ENCODE measurements at places on chromosomes 3 and 15.

- DNase-seq = no peak
These were observed 3.5 kb downstream of the PLXND1 start for GRCh38 chr3:129602730-129603560.

DNA sequence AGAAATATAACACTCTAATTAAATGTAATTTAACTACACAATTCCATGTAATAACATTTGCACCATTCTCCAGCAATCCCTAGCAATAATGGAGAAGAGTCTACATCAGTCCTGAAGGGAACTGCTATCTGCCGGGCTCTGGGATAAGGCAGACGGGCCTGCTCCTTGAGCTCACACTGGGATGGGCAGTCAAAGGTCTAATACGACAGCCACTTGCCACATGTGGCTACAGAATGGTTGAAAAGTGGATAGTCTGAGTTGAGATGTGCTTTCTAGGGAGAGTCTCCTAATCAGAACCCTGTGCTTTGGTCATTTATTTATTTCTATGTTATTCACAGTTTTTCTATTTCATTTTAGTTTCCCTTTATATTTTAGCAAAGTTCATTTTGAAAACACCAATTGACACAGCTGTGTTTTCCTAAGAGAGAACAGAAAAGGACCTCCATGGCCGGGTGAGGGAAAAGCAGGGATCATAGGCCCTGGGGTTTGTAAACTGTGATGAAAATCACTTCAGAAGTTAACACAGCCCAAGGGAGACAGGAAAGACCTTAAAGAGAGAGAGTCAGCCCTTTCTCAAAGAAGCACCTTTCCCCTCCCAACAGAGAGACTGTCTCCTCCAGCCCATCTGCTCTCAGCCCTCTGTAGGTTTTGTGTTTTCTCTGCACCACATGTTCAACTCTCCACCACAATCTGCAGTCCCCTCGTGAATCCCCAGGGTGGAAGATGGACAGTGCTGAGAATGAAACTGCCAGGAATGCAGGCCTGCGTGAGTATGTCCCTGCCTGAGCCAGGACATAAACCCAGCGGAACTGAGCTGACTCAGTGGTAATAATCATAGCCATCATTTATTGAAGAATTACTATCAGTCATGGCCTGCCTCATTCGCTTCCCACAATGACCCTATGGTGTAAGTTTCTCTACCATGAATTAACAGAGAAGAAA lies 11.6 kb downstream of the FSIP1 start:
- DNase-seq = no peak

DNA sequence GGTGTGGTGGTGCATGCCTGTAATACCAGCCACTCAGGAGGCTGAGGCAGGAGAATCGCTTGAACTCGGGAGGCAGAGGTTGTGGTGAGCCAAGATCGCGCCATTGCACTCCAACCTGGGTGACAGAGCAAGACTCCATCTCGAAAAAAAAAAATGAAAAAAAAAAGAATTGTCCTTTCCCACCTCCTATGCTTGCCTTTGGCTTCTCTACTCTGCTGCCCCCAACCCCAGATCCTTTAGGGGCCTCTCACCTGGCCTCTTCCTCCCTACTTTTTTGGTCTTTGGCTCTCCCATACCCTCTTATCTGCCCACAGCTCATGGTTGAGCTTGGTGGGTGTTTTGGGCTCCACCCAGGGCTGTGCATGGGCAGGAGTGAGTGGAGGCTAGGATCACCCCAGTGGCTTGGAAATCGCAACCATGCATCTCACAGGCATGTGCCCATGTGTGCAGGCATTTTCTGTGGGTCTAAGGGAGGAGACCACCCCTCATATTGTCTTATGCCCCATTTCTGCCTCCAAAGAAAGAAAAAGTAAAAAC lies 2.1 kb upstream of the SHISA5 start:
- DNase-seq = no peak

DNA sequence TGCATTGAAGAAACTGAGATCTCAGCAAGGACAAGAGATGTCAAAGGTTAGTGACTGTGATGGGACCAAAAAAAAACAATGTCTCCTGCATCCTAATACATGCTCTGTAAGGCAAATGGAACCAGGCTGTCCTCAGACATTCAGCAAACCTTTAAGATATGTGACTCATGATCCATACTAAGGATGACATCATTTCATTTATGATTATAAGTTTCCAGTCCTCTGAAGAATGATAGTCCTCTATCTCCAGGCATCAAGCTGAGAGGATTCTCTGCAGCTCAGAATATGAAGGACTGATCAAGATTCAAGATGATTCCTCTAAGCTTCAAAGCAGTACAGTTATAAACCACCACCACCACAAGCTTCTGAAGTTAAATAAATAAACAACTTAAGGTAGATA lies 47.6 kb downstream of the SSR3 start:
- DNase-seq = no peak

DNA sequence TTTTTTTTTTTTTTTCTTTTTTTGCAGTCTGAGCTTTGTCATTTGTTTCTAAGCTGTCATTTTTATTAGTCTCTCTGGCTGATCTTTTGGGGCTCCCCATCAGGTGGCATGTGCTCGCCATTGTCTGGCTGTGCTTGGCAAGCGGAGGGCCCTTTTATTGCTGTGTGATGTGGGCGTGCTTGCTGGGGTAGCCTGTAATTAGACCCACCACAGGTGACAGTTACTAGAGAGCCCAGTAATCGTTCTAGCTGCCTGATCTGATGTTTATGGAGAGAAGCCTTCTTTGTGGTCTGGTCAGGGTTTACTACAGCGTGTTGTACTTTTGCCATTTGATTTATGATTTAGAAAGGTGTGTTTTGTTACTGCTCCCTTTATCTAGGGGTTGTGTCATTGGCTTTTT lies 179.9 kb downstream of the MCTP2 start:
- DNase-seq = no peak

DNA sequence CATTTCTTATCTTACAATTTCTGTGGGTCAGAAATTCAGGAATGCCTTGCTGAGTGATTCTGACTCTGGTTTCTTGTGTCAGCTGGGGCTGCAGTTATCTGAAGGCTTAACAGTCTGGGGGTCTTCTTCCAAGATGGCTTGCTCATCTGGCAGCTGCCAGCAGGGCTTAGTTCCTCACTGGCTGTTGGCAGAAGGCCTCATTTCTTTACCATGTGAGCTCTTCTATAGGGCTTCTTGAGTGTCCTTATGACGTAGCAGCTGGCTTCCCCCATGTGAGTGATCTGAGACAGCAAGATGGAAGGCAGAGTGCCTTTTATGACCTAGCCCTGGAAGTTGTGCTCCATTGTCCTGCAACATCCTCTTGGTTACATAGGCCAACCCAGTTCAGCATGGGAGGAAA lies 82.0 kb upstream of the PDZRN3 start:
- DNase-seq = no peak

- no peak for DNase-seq
These were observed 894 bp upstream of the TM4SF4 start for GRCh38 chr3:149473357-149474249.

GRCh38 chr3:143443851-143444331 lies 324.3 kb downstream of the CHST2 start:
- DNase-seq = peak; percentile 25

GRCh38 chr15:34760909-34761308 lies 6.1 kb upstream of the GJD2 start:
- no peak for DNase-seq

GRCh38 chr3:58577269-58577821 lies at the start of gene FAM107A:
FAM107A (minus strand) TSS chr3:58577391; CDS start chr3:58569860, 7,531 bp downstream.
- no peak for DNase-seq

GRCh38 chr15:88894348-88894818 lies 961 bp downstream of the HAPLN3 start:
- DNase-seq = peak; percentile 85

DNA sequence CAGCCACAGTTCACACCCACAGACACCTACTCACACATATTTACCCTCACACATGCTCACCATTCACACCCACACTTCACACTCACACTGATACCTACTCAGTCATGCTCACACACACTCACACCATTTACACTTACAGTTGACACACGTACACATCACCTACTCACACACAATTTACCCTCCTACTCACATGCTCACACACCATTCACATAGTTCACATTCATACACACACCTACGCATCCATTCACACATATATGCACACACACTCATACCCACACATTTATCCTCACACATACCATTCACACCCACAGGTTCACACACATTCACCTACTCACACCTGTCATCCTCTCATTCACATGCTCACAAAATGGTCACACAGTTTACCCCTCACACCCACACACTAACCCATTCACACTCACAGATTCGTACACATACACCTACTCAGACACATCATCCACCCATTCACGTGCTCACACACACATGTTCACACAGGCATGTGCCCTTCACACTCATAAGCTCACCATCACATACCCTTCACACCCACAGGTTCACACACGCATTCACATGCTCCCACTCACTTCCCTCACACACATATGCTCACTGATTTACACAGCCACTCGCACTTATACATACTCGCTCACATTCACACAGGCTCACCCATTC lies 42.3 kb downstream of the HMCES start:
- no peak for DNase-seq

DNA sequence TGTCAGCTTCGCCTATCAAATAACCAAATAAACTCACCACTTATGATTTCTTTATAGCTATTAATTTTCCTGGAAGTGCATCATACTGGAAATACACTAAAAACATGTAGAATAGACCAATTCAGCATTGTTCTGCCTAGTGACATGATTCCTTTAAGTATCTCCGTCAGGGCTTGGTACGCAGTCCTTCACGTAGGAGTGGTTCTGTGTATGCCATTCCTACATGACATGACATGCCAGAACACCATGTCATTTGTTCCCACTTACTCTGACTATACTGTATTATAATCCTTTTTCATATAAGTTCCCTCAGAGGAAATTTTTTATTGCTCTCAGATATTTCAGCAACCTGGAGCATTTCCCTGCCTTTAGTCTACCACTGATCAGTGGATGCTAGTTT lies 230.7 kb upstream of the EPHA3 start:
- DNase-seq = no peak

DNA sequence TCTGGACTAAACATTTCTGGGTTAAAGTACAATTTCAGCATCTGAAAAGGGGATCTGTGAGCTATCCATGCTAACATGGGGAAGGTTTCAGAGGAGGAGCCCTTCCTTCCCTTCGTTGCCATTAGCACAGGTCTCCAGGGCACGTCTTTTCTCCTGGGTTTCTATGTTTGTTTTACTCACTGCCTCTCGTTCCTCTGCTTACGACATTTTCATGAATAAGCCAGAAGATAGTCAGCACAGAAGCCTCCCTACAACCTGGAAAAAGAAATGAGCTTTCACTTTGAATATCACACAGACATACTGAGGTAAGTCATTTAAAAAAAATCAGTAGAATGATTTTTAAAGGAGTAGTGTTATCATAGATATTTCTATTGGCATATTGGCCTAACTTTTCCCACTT lies 117.2 kb upstream of the KCNMB2 start:
- no peak for DNase-seq

DNA sequence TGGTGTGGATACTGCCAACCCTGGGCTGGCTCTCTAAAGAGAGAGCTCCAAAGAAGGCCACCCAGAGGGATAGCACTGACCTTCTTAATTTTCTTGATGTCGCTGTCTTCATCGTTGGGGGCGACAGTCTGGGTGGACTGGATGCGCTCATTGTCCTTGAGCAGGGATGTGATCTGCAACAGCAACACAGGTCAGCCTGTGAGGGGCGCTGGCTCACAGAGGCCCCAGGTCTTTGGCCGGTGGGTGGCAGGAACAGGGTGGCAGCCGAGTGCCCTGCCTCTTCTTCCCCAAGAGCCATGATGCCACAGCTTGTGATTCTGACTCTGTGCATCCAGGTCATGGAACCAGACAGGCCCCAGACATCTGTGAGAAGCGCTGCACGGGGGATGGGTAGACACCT lies 41.2 kb downstream of the RASGRF1 start:
- DNase-seq = no peak

DNA sequence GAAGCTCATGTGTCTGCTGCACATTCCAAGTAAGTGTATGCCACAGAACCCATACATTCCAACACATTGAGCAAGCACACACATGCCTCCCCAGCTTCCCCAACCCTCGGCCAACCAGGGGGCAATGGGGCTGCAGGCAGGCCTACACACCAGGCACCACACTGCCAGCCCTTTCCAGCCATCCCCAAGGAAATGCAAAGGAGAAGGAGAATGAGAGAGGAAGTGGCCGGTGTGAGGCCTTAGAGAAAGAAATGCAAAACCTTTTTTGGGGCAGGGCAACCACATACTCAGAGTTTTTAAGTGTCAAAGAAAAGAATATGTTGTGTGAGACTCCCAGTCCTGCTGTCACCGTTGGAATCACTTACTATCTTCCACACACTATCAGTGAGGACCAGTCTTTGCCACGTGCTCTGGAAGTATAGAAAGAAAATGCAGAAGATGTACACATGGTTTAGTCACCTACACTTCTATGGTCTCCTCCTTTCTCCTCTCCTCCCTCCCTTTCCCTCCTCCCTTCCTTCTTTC lies 11.1 kb downstream of the IGF2BP2 start:
- no peak for DNase-seq

DNA sequence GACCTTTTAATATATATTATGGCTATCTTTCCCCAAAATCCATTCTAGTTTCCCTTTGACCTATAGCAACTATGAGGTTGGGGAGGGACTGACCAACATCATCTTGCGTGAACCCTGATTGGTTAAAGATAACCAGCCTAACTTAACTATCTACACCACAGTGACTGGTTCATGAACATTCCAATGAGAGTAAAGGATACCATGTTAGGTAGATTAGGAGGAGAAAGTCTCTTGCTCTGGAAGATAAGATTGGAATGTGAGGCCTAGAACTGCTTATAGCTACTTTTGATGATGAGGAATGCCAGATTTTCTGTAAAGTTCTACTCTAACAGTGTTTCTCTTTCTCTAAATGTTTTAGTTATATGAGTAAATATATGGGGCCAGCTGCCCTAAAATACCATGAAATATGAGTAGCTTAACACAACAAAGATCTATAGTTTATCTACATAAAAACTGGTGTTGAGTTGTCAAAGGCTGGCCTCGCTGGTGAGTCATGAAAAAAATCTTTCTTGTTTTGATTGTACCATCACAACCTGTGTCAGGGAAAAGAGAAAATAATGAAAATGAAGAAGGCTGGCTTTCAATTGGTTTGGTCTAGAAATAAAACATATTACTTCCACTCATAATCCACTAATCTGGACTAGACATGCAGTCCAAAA lies 481.4 kb downstream of the NSUN3 start:
- no peak for DNase-seq

- no peak for DNase-seq
These were observed 200.1 kb downstream of the SLC9A9 start for GRCh38 chr3:143648218-143648617.

DNA sequence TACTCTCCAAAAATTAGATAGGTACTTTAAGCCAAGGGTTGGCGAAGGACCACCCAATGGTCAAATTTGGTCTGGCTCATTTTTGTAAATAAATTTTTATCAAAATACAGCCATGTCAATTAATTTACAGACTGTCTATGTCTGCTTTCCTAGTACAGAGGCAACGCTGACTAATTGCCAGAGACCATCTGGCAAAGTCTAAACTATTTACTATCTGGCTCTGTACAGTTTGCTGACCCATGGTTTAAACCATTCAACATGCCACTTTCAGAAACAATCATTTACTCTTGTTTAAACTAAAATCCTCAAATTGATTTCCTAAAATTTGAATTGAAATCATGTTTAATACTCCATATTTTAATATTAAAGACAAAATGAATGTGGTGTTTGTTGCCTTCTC lies 25.9 kb downstream of the CBLB start:
- no peak for DNase-seq

Data from CD4-positive, alpha-beta T cell treated with Interleukin-6 at 100 ng/mL for 8 hours (primary cell).